ENCODE measurements at places on chromosomes 16 and 17. TPM values are rescaled to one million over a fixed set of nuclear protein-coding genes. Genes with fewer than 3 reads are reported as not detected.

KRT40 gene
- total RNA-seq, result not detected

DNAH2 gene
- total RNA-seq, result 0.56 TPM

TMEM235 gene
- total RNA-seq, result not detected

JPH3 gene
- not detected for total RNA-seq

UTS2R gene
- not detected for total RNA-seq

FN3K gene
- total RNA-seq, result 1.5 TPM

GPR179 gene
- not detected for total RNA-seq

PGS1 gene
- 20.3 TPM for total RNA-seq

RASL10B gene
- 3.9 TPM for total RNA-seq

DPH1 gene
- total RNA-seq, result 18.6 TPM

VTN gene
- 0.19 TPM for total RNA-seq

CCL11 gene
- 1.1 TPM for total RNA-seq

RHBDF2 gene
- 8.2 TPM for total RNA-seq

PRCD gene
- total RNA-seq, result 1.9 TPM

DNAJA2 gene
- 98.9 TPM for total RNA-seq

FNDC8 gene
- total RNA-seq, result not detected

NOXO1 gene
- not detected for total RNA-seq

KRTAP2-3 gene
- under 0.01 TPM for total RNA-seq

RPRML gene
- total RNA-seq, result not detected

CTRB2 gene
- total RNA-seq, result not detected

HP gene
- total RNA-seq, result 0.28 TPM

CLEC19A gene
- not detected for total RNA-seq

KRTAP4-6 gene
- total RNA-seq, result not detected

QRICH2 gene
- total RNA-seq, result 2.7 TPM

SLC5A10 gene
- not detected for total RNA-seq

ASB16 gene
- total RNA-seq, result under 0.01 TPM

KRT28 gene
- not detected for total RNA-seq

SYNGR3 gene
- total RNA-seq, result 2.3 TPM

PPM1E gene
- total RNA-seq, result under 0.01 TPM

TBC1D26 gene
- not detected for total RNA-seq

ZNF48 gene
- 6.8 TPM for total RNA-seq

PRR35 gene
- not detected for total RNA-seq

HES7 gene
- total RNA-seq, result not detected

KLHL10 gene
- under 0.01 TPM for total RNA-seq

CRAMP1 gene
- total RNA-seq, result 3.7 TPM

ADAD2 gene
- not detected for total RNA-seq

KRT14 gene
- total RNA-seq, result 0.38 TPM

CD300H gene
- total RNA-seq, result not detected

OTOP3 gene
- not detected for total RNA-seq

ROGDI gene
- total RNA-seq, result 21.1 TPM

BCL6B gene
- total RNA-seq, result 0.56 TPM

USP43 gene
- not detected for total RNA-seq

CRLF3 gene
- total RNA-seq, result 19.4 TPM

CLEC18B gene
- total RNA-seq, result 0.56 TPM

SPATA32 gene
- total RNA-seq, result under 0.01 TPM

CES5A gene
- not detected for total RNA-seq

GRIN2C gene
- 0.28 TPM for total RNA-seq

NPIPA7 gene
- not detected for total RNA-seq

CSH1 gene
- total RNA-seq, result not detected

ATXN2L gene
- total RNA-seq, result 22.0 TPM

RHBDF1 gene
- 31.4 TPM for total RNA-seq

PRAC1 gene
- not detected for total RNA-seq

MYH2 gene
- not detected for total RNA-seq

GGT6 gene
- not detected for total RNA-seq

Data from regular cardiac myocyte (primary cell).